ENCODE measurements at places on chromosomes 5 and 9. TPM values are rescaled to one million over a fixed set of nuclear protein-coding genes. Genes with fewer than 3 reads are reported as not detected.

DNA sequence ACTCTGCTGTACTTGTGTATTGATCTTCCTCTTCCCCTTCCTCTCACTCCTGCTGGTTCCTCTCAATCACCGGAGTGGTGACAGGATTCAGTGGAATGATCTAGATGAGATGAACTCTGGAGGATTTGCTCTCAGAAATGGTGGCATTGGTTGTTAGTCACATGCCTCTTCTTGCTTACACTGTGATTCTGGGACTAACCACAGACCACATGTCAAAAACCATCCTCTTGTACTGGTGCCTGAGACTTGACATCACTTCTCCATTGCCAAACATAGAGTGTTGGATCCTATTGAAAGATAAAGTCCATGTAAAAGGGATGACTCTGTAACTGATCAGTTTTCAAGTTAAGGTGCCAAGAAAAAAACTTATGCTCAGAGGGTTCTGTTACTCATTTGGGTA lies 506.5 kb downstream of the DMAC1 start:
- DNase-seq, result no peak

GPRIN1 gene
- 0.21 TPM for total RNA-seq

DNA sequence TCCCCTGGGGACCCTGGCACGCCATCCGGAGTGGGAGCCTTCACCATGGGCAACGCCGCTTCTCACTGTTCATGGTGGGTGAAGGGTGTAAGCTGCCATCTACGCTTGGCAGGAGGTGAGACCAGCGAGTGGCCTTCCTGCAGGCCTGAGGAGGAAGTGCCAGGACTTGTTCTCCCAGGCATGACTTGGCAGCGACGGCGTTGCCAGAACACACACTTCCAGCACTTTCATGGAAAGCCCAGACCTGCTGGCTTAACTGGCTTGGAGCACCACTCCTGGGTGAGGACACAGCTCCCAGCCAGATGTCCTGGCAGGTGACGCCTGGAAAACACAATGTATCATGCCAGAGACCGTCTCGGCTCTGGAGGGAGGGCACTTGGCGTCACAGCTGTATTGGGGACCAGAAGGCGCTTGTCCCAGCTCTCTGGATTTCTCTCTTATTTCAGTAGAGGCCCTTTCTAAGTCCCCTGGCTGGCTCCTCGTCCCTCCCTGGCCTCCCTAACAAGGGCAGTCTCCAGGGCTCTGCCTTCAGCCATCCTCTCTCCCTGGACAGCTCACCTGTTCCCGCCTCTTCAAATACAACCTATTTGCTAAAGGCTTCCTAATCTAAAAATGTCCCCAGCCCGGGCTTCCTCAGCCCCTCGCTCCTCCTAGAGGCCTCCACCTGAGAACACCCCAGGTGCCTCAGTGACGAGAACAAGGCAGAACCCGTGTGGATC lies 188.3 kb downstream of the OLFM1 start:
- no peak for DNase-seq

- peak; percentile 91 for DNase-seq
Observed at GRCh38 chr9:131530920-131531832, at the start of gene UCK1. UCK1 (minus strand) TSS chr9:131531263; CDS start chr9:131531174, 89 bp downstream.

OTP gene
- total RNA-seq, result not detected

AMBP gene
- total RNA-seq, result not detected

DNA sequence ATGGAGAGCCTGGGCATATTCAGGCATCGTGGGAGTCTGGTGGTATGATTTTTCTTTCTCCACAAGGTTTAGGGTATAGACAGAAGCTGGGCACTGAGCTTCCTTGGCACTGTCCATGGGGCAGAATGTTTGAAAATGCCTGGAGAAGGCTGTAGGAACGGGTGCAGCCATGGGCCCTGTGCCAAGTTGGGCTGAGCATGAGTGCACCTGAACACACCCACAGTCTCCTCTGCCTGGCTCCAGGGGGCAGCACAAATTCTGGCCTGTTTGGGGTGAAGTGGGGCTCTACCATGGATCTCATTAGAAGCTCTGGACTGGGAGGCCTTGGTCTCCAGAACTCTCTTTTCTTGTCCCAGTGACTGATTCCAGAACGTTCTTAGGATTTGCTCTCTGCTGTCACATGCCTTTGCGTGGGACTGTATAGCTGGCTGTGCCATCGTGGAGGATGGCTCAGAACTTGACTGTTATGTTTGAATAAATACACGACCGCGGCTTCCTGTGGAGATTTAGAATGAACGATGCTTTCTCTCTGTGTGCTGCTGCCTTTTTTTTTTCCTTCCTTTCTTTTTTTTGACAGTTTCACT lies 229.8 kb downstream of the FANCC start:
- no peak for DNase-seq

Data from psoas muscle (tissue), 8 donors.